ENCODE measurements at places on chromosomes 16 and 17.

DNA sequence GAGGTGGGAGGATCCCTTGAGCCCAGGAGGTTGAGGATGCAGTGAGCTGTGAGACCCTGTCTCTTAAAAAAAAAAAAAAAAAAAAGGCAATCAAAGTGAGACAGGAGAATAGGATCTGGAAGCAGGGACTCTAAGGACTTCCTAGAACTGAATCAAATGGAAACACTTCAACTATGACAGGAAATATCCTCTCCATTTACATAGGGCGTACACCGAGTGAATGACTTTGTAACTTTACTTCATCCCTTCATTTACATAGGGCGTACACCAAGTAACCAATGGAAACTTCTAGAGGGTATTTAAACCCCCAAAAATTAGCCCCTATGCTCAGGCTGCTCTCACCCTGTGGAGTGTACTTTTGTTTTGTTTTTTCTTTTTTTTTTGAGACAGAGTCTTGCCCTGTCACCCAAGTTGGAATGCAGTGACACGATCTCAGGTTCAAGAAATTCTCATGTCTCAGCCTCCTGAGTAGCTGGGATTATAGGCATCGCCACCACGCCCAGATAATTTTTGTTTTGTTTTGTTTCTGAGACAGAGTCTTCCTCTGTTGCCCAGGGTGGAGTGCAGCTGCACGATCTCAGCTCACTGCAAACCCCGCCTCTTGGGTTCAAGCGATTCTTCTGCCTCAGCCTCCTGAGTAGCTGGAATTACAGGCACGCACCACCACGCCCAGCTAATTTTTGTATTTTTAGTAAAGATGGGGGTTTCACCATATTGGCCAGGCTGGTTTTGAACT lies 9.6 kb upstream of the PRPSAP1 start:
- H3K27me3 ChIP-seq: no peaks in the 10 kb centered on the region
- H3K4me1 ChIP-seq: no peaks in the 10 kb centered on the region
- H3K36me3 ChIP-seq: no peaks in the 10 kb centered on the region
- H3K4me3 ChIP-seq: no peak overlapping the region
- DNase-seq: no peak
- H3K27ac ChIP-seq: no peak overlapping the region

- H3K36me3 ChIP-seq: peaks cover 74% of the 10 kb centered on the region
- H3K27ac ChIP-seq: no peak overlapping the region
These were observed 14.1 kb downstream of the MTHFSD start for GRCh38 chr16:86540894-86541293.

DNA sequence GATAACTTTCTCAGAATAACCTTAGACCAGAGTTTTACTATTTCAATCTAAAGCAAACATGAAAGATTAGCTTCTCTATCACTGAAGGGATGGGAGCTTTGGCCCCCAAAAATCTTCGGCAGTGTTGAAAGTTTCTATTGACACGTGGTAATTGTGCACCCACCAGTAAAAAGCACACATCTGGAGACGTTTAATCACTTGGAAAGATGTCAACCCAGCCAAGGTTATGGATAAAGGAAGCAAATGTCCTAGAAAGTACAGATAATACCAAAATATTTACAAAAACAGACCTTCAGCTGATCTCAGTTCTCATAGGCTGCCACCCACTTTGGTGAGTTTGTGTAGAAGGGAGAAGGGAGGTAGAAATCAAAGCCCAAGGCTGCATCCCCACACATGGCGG lies 5.3 kb downstream of the MYCBPAP start:
- no peak for DNase-seq
- H3K27ac ChIP-seq: no peak overlapping the region
- no peak overlapping the region for H3K4me3 ChIP-seq
- no peaks in the 10 kb centered on the region for H3K36me3 ChIP-seq
- peaks cover 11% of the 10 kb centered on the region for H3K27me3 ChIP-seq

DNA sequence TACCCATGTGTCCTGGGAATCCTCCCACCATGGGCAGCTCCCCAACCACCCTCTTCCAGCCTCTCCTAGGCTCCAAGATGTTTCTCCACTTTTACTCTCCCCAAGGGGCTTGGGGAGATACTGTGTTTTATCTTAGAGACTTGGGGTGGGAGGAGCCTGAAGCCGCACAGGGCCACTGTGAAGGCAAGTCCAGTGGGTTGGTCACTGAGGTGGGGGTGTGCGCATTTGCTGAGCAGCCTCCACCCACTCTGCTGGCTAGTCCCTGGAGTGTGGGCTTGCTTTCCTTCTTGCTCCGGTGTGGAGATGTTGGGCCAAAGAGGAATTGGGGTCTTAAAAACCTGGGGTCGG lies 4.1 kb upstream of the CLDN9 start:
- H3K4me3 ChIP-seq: no peak overlapping the region
- H3K27ac ChIP-seq: no peak overlapping the region
- no peaks in the 10 kb centered on the region for H3K27me3 ChIP-seq
- H3K4me1 ChIP-seq: peaks cover 20% of the 10 kb centered on the region
- H3K36me3 ChIP-seq: no peaks in the 10 kb centered on the region
- DNase-seq: no peak
